ENCODE measurements at places on chromosomes 1 and 21.

- DNase-seq, result no peak
Observed at GRCh38 chr1:203318229-203318517, 12.9 kb downstream of the BTG2 start.

GRCh38 chr1:7770669-7770996, 463 bp upstream of the VAMP3 start:
- no peak for DNase-seq

- DNase-seq, result no peak
Observed at GRCh38 chr1:180672505-180672904, 40.7 kb downstream of the XPR1 start.

- DNase-seq, result no peak
Observed at GRCh38 chr1:82704966-82705365, 904.2 kb downstream of the ADGRL2 start.

DNA sequence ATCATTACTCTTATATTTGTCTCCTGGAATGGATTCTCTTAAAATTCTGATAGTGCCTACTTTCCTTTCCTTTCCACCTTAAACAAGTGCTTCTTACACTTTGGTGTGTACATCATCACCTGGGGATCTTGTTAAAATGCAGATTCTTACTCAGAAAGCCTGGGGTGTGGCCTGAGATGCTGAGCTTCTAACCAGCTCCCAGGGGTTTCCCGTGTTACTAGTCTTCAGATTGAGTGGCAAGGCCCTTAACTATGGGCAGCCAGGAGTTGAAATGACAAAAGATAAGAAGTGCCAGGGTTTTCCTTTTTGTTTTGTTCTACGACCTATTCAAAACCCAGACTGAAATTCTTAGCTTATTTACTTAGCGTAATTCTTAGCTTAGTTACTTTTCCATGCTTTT, 159.2 kb downstream of the HFM1 start:
- DNase-seq, result no peak

GRCh38 chr1:52239708-52240001, 97.8 kb downstream of the ZFYVE9 start:
- DNase-seq, result no peak

- no peak for DNase-seq
Observed at GRCh38 chr1:196425513-196425912, 182.7 kb downstream of the KCNT2 start.

- no peak for DNase-seq
Observed at GRCh38 chr1:161175771-161176453, 1.4 kb downstream of the B4GALT3 start.

DNA sequence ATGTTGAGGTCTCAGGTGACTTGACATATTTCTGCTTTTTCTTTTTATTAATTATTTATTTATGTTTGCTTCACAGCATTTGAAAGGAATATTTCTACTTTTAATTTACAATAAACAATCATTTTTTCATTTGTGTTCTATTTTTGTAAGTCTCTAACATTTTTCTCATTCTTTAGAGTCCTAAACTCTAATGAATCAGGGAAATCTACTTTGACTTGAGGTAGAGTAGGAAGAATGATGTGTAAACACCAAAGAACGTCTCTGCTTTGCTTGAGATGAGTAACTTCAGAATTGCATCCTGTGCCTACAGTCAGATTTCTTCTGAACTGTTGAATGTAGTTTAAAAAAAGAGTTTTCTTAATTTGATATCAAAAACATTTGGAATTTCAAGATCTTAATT, 65.2 kb downstream of the CNST start:
- no peak for DNase-seq

- DNase-seq, result no peak
Observed at GRCh38 chr1:182565537-182565936, 23.5 kb downstream of the RNASEL start.

- no peak for DNase-seq
Observed at GRCh38 chr1:206998816-206999215, 28.6 kb upstream of the FCAMR start.

GRCh38 chr1:116558140-116558549, 12.7 kb downstream of the CD58 start:
- no peak for DNase-seq

- DNase-seq, result no peak
Observed at GRCh38 chr1:22861764-22862440, 110.8 kb downstream of the LACTBL1 start.

DNA sequence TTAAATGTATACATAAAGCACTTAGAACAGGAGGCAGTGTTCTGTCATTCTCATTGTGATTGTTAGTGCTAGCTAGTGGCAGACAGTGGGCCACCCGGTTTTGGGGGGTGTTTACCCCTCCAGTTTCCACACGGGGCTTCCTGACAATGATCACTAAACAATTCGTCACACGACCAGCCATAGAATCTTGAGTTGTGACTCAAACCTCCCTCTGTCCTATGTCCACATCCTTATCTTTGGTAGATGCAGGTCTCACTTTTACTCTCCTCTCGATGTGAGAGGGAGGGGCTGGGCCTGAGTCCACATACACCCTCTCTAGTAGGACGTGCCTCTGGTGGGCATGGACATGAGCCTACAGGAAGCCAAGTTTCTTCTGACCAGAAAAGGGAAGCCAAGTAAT, 92.6 kb upstream of the SSX2IP start:
- no peak for DNase-seq

Data from activated naive CD4-positive, alpha-beta T cell treated with Interleukin-2 at 50 U/mL for 16 hours (primary cell).